ENCODE measurements at places on chromosomes 6 and 20.

- DNase-seq, result no peak
These were observed 12.1 kb downstream of the SSR1 start for GRCh38 chr6:7300926-7301325.

- no peak for DNase-seq
These were observed 158.3 kb downstream of the OPRM1 start for GRCh38 chr6:154197196-154197860.

- DNase-seq, result no peak
These were observed 12.1 kb downstream of the SRXN1 start for GRCh38 chr20:640674-641515.

DNA sequence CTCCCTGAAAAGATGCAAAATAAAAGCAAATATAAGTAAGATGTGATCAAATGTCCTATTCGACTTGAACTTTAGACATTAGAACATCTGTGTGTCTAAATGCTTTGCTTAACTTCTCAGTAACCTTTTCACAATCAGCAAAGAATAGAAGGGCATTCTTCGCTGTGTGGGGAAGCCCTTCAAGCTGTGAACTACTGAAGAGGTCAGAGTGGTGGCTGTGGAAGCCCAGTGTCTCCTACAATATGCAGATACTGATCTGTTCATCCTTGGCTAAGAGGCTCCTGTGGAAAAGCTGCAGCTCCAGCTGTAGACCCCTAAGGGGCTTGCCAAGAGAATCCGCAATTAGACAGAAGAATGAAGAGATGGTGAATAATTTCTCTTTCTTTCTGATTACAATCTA, 400.3 kb upstream of the SASH1 start:
- no peak for DNase-seq

DNA sequence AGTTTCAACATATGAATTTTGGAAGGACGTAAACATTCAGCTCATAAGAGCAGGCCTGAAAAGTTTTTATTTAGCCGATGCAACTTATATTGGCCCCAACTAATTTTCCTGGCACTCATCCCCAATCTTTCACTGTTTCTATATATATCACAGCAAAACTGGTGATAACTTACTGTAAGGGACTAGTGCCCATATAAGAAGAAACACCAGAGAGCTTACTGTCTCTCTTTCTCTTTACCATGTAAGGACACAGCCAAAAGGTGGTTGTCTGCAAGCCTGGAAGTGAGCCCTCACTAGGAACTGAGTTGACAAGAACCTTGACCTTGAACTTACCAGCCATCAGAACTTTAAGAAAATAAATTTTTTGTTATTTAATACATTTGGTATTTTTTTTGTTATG, 807.4 kb upstream of the CITED2 start:
- no peak for DNase-seq

GRCh38 chr6:22829070-22829469, 259.7 kb downstream of the HDGFL1 start:
- DNase-seq, result no peak

- no peak for DNase-seq
These were observed 315.4 kb upstream of the CDYL start for GRCh38 chr6:4460586-4461475.

DNA sequence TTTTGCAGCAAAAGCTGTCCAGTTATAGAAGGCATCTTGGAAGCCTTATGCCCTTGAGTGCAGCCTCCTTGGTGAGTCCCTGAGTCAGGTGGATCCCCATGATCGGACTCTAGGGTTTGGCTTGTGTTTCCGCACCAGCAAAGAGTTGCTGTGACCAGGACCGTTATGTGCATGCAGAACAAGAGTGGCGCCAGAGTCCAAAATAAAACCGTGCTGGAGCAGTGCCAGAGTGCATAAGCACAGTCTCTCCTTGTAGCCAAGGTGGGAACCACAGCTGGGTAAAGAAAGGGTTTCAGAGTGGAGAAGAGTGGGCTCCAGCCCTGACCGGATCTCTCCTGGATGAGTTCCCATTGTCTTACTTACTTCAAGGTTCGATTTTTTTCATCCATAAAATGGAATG, 58.6 kb downstream of the FOXA2 start:
- no peak for DNase-seq

- DNase-seq, result no peak
These were observed 8.1 kb upstream of the SALL4 start for GRCh38 chr20:51810155-51811041.

DNA sequence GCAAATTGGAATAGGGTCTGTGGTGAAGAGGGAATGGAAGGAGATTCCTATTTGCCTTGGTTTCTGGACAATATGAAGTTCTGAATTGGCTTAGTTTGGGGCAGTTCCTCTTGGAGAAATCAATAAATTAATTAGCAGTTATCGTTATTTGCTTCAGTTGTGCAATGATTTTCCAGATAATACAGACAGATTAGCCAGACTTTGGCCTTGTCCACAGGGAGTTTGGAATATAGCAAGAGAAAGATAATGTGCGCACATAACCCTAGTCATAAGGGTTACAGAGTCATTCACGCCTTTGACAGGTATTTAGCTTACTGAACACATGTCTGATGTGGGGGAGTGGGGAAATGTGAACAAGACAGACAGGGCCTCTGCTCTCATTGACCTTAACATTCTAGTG, 1.3 kb downstream of the ATRN start:
- DNase-seq, result no peak

Data from hematopoietic multipotent progenitor cell (in vitro differentiated cells).